ENCODE measurements at places on chromosomes 16 and 17.

DNA sequence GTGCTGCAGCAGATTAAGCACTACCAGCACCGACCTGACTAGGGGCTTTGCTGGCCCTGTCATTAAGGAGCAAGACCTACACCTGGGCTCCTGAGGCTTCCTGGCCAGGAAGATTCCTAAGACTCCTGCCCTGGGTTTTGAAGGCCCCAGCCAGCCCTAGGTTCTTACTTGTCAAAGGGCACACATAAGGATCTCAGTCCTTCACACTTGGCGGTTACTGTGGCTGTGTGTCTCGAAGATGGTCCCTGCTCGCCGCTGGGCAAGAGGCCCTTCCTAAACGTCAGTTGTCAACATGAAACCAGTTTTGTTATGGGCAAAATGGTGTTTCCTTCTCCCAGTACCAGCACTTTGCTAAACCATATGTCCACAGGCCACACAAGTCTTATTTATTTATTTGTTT is 470.6 kb downstream of the TOX3 start:
- no peak for DNase-seq

DNA sequence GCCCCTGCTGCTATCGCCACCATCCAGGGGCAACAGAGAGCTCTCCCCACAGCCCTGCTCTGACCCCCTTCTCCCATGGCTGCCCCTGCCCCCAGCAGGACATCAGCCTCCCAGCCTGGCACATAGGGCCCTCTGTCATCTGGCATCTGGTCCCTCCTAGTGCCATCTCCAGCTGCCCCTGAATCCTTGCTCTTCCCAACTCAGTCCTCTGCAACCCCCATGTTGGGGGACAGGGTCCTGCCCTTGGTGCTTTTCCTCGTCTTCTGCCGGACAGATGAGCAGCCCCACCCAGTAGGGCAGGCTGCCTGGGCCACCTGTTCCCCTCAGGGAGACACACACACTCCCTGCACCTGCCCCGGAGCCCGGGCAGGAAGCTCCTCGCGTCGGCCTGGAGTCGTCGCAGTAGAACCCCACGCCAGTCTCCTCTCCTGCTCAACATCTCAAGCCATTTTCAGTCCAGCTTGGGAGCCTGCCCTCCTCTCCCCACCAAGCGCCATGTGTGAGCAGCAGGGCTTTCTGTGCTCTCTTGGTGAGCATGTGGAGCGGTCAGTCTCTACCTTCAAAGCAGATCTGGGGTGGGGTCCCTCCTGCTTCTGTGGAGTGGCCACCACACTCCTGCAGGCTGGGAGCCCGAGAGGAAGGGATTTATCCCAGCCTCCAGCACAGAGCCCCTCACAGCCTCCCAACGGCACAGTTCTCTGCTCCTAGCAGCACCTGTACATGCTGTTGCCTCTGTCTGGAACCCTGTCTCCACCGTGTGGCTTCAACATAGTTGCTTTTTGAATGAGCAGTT is 28.2 kb downstream of the TNFRSF13B start:
- DNase-seq, result no peak

GRCh38 chr16:68664297-68664696 is 19.2 kb downstream of the CDH3 start:
- DNase-seq, result no peak

- DNase-seq, result peak; percentile 9
Measured at GRCh38 chr16:11361701-11362451, 16.6 kb downstream of the RMI2 start.

DNA sequence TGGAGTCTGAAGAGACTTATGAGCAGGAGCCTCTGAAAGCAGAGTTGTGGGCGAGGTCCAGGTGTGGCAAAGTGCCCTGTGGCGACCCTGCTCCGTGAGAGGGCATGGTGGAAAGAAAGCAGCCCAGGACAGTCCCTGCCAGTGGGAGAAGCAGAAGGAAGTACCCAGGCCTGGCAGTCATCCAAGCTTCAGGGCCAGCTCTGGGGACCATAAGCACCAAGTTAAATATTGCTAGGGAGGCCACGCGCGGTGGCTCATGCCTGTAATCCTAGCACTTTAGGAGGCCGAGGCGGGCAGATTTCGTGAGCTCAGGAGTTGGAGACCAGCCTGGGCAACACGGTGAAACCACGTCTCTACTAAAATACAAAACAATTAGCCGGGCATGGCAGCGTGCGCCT is 4.9 kb upstream of the ASGR1 start:
- no peak for DNase-seq

DNA sequence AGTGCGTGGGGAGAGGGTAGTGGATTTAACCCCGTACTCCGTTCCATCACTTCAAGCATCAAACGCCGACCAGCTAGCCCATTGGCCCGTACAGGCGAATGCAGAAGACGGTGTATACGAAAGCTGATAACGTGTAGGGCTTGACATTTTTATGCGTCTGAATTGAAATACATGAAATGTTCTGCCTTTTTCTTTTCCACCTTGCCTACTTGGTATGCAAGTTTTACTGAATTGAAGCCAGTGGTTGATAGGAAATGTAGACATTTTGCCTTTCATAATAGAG is 834 bp upstream of the STAT3 start:
- no peak for DNase-seq

DNA sequence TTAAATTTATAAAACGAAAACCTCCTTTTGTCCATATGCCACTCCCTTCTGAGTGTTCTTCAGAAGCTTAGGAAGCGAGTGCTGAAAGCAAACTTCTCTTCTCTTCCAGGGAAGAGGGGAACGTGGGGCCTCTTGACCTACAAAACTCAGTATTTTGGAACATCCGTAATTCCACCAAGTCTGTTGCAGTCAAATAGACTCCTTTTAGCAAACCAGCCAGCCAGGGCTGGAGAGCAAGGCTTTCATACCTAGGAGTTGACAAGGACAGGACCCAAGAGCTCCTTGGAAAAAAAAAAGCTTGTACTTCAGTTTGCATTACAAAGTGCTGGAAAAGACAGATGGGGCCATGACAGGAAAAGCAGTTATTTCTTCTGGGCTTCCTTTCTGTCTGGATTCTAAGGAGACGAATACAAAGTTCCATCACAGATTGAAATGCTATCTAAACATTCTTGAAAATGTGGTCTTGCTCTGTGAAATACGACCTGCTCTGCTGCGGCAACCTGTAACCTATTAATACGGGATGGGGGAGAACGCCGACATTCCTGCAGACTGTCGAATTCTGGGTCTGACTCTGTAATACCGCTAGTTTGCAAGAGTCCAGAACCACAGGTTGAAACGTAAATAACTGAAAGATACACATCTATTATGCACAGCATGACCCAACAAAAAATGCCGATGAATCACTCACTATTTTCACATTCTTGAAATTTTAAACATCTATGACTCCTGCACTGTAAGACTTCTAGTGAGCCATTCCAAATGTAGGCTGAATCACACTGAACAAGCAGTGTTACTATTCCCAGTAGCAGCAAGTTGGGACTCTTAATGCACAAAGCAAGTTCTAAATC is 20.6 kb downstream of the VPS53 start:
- no peak for DNase-seq

- DNase-seq, result no peak
Measured at GRCh38 chr17:349666-350065, 2.9 kb downstream of the RPH3AL start.

- DNase-seq, result no peak
Measured at GRCh38 chr16:4947722-4948503, 10.2 kb upstream of the SEC14L5 start.

DNA sequence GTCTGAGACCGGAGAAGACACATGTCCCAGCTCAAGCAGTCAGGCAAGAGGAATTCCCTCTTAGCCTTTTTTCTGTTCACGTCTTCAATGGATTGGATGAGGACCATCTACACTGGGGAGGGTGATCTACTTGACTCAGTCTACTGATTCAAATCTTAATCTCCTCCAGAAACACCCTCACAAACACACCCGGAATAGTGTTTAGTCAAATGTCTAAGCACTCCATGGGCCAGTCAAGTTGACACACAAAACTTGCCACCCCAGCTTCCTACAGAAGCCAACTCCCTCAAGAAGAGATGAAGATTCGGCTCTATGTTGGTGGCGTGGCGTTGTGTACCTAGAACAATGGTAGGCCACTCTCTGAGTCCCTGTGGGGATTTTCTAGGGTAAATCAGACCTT is 22.5 kb upstream of the NKD1 start:
- no peak for DNase-seq

GRCh38 chr17:48612854-48613691 is 2.0 kb downstream of the HOXB8 start:
- no peak for DNase-seq

DNA sequence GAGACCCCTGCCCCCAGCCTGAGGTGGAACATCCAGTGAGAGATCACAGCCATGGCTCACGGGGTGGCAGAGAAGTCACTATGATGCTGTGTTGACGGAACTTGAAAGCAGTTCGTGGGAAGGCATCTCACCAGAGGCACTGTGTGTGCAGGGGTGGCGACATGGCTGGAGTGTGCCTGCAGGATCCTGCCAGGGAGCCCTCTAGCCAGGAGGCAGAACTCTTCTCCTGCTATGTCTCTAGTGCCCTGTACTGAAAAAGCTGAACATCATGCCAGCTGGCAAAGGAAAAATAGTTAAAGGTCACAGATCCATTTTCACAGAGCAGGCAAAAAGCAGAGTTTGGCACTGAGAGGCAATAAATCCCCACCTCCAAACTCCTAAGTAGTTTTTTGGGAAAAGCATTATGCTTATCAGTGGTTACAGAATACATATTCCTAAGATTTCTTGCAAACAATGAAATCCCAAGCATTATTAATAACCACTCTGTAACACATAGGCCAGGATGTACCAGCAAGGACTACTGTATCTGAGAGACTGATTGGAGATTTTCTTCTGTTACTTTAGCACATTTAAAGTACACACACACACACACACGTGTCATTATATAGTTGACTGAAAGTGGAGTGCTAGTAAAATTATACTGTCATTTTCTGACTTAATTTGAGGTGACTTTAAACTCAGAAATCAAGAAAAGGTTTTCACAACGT is 36.8 kb downstream of the TNRC6C start:
- no peak for DNase-seq
